Cerebellum (tissue), 4 donors: ENCODE measurements at places on chromosomes 3 and 15.

- DNase-seq = peak; percentile 63
These were observed 37.2 kb upstream of the DENND4A start for GRCh38 chr15:65829130-65829764.

DNA sequence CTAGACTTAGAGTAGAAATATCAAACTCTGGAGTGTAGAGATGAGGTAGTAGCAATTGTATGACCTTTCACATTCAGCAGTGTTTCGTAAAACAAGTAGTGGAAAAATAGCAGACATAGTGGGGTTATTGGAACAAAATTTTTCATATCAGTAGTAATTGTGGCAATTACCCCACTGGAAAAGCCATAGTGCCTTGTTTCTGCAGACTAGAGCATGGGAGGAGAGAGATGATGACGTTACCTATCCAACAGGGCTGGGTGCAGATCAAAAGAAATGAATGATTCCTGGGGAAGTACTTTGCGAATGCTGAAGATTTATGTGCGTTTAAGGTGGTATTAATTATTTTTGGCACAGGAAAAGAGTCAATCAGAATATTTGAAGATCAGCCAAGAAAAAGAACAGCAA is 147.0 kb upstream of the LRRFIP2 start:
- no peak for DNase-seq

DNA sequence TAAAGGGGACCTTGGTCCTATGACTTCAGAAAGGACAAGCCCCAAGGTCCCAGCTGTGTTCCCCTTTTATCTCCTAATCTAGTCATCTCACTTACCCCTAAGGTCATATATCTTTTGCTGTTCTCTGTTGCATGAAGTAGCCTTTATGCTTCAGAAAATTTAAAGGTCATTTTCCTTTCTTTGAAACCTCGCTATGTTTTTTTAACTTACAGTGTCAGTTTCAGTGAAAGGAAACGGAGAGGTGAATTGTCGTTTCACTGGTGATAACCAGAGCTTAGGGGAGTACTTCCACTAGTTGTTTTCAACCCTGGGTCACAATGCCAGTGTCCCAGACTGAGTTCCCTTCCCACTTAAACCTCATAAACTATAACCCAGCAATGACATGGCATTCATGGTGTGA is 357.4 kb downstream of the GAP43 start:
- no peak for DNase-seq

GRCh38 chr3:42526616-42527367 is 24.3 kb downstream of the VIPR1 start:
- DNase-seq = no peak

GRCh38 chr3:57757642-57758297 is 1.7 kb downstream of the SLMAP start:
- peak; percentile 6 for DNase-seq

DNA sequence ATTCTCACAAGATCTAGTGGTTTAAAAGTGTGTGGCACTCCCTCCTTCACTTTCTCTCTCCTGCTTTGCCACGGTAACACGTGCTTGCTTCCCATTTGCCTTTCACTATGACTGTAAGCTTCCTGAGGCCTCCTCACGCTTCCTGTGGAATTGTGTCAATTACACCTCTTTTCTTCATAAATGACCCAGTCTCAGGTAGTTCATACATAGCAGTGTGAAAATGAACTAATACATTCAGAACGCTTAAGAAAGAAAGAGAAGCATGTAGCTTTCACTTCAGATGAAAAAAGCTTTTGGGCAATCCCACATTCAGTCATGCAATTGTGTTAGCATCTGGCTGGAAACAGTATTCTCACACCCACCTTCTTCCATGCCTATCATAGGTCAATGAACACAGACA is 24.4 kb downstream of the P3H2 start:
- no peak for DNase-seq

DNA sequence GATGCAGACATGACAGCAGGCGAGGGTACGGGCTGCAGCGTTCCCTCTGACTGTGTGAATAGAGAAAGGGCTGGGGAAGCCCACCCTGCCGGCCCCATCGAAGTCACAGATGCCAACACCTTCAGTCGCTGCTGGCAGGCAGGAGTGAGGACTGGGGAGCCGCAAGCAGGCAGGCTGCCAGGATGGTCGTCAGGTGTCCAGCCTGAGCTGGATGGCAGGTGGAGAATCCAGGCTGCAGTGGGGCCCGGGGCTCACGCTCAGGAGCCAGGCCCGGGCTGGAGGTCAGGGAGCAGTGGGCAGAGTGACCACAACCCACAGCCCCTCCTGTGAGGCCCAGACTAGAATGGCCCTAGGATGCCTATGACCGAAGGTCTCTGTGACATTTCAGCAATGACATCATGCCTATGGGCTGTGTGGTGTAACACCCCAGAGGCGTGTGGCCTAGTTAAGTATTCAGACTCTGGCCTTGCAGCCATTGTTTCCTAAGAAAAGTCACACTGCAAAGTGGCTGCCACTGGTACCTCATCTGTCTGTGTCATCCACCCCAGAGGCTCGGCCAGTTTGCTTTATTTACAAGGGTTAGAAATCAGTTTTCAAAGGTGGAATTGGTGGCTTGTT is 15.7 kb downstream of the PRR23E start:
- DNase-seq = no peak

GRCh38 chr15:72423256-72423655 is 25.2 kb downstream of the TMEM202 start:
- DNase-seq = no peak

DNA sequence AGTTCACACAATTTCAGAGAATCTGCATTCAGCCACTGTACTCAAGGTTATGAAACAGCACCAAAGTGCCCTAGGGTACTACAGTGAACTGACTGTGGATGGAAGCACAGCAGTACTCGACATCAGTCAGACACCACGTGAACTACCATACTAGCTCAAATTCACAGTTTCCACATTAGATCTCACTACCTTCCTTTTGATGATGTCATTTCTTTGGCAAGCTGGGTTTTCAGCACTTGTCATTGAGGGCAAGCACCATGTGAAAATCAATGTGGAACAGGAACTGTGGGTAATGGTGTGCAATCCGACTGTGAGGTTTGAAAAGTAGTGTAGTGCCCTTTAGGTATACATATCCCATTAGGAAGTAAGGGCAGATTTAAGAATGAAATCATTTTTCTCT is 110.5 kb upstream of the BFSP2 start:
- DNase-seq = no peak

DNA sequence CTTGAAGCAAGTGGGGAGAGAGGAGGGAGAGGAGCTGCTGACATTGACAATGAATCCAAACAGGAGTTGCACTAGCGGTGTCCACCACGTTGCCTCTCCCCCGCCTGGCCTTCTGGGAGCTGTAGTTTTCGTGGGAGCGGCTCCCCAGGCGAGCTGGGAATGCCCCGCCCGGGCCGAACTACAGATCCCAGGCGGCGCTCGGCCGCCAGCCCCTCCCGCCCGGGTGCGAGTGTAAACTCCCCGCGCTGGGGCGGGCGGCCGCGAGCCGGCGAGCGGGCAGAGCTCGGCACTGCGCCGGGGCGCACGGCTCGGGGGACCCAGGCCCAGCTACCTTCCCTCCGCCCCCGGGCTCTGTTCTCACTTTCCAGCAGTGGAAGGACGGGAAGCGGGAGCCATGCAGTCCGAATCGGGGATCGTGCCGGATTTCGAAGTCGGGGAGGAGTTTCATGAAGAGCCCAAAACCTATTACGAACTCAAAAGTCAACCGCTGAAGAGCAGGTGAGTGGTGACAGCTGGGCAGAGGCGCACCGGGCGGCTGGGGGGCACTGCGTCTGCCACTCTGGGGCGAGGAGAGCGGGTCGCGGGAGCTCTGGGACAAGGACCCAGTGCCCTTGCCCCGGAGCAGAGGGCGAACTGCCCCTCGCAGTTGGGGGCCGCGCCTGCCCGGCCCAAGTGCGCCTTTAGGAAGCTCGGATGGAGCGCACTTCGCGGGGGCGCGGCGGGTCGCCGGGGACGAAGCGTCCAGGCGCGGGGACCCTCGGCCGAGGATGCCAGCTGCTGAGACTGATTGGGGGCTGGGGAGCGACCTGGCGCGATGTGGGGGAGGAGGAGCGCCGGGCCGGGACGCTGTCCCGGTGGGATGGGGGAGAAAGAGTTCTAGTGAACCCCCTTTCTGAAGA is at the start of gene MITF:
Gene MITF (plus strand): TSS at position 261 of the 899 bp plus-strand sequence. CDS start 134 bp downstream, at position 395.
- peak; percentile 85 for DNase-seq

- DNase-seq = no peak
These were observed 102.8 kb downstream of the STT3B start for GRCh38 chr3:31635545-31635944.

- DNase-seq = no peak
These were observed 57.0 kb upstream of the CMSS1 start for GRCh38 chr3:99760629-99761028.

DNA sequence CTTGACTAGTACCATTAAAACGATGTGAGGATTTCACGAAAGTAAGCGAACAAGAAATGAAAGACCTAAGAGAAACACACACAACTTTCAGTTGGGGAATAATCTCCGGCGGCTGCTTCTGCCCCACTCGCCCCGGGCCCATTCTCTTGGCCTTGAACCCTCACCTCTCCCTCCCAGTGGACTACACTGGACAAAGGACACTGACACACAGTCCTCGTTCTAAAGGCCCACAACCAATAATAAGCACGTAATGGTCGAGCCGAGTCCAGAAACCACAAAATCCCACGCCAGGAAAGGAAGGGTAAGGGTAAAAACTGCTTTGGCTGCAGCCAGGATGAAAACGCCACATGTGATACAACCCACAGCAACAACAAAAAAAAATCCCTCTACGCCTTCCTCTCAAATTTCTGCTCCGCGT is 469 bp downstream of the ZNF770 start:
- DNase-seq = peak; percentile 7

GRCh38 chr3:127383656-127384179 is 95.9 kb upstream of the PRR20G start:
- DNase-seq = no peak

GRCh38 chr3:27666272-27666671 is 55.9 kb downstream of the EOMES start:
- DNase-seq = no peak

GRCh38 chr15:37359101-37359892 is 258.9 kb upstream of the MEIS2 start:
- no peak for DNase-seq

DNA sequence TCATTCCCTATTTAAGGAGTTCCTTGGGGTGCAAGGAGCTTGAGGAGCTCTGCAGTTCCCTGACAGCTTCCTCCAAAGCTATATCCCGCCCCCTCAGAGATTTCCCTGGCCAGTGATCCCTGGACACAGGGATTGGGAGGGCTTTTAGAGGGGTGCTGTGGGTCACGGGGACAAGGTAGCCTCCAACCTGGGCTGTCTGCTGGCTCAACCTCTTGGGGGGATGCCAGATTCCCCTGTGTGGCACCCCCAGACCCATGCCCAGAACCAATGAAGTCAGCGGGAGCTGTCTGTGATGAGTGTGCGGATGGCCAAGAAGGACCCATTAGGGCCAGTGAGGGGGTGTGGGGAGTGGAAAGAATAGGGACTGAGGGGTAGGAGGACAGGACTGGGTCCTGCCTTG is 21.0 kb upstream of the ATP2B2 start:
- no peak for DNase-seq

GRCh38 chr3:51706021-51706485 is 815 bp upstream of the GRM2 start:
- no peak for DNase-seq

DNA sequence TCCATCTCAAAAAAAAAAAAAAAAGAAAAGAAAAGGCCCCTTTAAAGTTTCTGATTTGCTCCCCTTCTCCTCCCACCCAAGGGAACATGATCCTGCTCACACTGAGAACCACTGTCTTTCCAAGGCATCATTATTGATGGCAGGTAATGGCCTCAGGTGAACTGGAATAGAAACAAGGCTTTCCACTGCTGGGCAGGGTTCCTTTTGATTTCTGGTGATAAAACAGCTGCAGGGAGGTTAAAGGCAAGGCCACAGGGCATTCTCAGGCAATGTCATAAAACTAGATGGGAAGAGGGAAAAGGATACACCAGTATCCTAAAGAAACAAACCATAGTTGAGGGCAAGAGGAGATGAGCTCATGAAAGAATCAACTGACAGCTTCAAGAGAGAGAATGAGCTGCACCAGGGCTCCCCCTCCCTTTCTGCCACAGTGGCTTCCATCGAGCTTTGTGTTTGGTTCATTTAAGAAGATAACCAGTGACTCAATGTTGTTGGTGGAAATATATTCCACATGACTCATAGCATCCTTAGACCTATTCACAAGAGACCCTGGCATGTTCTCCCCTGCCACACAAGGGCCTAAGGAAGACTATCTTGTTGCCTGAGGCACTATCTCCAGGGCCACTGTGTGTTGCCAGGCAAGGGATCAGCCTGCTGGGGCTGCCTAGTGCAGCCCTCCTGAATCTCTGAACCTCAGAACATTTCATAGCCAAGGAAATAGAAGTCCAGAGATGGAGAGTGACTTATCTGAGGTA is 86.4 kb downstream of the WDR76 start:
- DNase-seq = no peak

- no peak for DNase-seq
These were observed 29.2 kb downstream of the MITF start for GRCh38 chr3:69768438-69768837.

DNA sequence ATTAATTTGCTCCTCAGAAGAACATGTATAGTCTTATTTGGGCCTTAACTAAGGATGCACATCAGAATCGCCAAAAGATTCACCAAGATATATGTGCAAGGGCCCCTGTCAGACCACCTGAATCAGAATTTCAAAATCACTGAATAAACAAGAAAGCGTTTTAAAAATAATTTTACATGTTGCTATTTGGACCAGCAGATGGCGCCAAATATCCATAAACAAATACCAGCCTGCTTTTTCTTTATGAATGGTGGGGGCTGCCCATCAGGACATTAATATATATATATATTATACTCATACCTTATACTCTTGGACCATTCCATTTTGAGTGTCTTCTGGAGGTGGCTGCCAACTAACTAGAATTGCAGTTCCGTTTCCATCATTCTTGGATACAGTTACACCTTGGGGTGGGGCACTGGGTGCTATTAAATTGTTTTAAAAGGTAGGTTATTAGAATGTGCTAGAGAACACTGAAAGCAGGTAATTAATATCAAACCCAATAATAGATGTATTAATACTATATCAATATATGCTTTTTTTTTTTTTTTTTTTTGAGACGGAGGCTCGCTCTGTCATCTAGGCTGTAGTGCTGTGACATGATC is 1108.3 kb downstream of the ROBO1 start:
- DNase-seq = peak; percentile 43

DNA sequence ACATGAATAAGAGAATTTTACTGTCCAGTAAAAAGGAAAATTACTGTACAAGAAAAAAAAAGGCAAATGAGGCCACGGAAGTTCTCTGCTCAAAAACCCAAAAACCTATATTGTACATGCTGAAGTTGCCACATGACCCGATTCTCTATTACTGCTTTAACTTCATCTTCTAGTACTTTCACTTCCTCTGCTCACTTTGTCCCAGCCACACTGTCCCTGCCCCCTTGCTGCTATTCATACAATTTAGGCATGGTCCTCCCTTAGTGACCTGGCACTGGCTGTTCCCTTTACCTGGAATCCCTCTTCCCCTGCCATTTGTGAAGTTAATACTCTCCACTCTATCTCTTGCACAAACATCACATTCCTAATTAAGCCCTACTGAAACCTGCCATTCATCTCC is 457.4 kb downstream of the MAGI1 start:
- no peak for DNase-seq
